ENCODE measurements at places on chromosomes 2 and 18. TPM values are rescaled to one million over a fixed set of nuclear protein-coding genes. Genes with fewer than 3 reads are reported as not detected.

- no peak for DNase-seq
These were observed 110.9 kb upstream of the PKDCC start for GRCh38 chr2:41936771-41937463.

GRCh38 chr2:70715071-70715985, 52.7 kb downstream of the ADD2 start:
- no peak for DNase-seq

DNA sequence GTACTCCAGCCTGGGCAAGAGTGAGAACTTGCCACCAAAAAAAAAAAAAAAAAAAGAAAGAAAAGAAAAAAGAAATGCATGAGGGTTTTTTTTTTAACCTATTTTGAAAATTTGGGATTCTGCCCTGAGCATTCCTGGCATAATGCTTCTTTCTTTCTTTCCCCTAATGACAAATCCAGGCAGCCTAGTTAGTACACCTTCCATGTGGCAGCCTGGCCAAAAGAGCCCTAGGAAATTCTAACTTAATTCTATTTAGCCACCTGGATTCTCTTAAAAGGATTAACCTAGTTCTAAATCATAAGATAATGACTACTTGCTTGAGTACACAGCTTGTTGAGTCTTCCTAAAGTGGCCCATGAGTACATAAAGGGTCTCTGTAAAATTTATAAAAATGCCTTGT, 160.1 kb downstream of the THADA start:
- no peak for DNase-seq

DNA sequence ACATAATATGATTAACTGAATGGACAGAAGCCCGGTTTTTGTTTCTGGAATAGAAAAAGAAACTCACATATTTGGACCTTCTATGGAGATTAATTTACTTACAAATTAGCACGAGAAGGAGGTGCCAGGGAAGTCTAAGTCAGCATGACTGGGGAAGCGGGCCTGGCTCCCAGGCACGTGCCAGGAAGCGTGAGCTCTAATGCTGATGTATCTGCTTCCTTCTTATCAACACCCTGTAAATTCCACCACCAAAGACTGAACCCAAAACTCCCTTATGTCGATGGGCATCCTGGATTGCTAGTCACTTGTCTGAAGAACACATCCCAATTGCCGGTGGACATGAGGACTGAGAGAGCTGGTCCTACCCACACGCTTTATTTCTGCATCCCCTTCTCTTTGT, 134.5 kb downstream of the GALNT14 start:
- no peak for DNase-seq

POU3F3 gene
- not detected for polyA plus RNA-seq
